ENCODE measurements at places on chromosomes 7 and 10.

DNA sequence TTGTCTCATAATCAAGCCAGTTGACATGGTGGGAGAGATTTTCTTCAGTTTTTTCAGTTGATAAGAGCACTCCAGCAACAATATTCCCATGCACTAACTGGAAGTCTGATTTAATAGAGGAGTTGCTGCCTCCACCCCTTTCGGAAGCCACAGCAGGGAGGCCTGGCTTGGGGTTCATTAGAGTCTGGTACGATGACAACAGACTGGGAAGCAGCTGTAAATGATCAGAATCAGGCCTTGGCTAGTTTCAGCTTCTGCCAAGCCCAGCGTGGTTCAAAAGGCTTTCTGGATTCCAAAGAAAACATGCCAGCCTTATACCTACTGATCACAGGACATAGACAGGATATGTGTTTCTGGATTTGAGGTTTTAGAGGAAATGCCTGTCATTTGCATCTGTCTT is 274.0 kb downstream of the CSTF2T start:
- no peak for DNase-seq

DNA sequence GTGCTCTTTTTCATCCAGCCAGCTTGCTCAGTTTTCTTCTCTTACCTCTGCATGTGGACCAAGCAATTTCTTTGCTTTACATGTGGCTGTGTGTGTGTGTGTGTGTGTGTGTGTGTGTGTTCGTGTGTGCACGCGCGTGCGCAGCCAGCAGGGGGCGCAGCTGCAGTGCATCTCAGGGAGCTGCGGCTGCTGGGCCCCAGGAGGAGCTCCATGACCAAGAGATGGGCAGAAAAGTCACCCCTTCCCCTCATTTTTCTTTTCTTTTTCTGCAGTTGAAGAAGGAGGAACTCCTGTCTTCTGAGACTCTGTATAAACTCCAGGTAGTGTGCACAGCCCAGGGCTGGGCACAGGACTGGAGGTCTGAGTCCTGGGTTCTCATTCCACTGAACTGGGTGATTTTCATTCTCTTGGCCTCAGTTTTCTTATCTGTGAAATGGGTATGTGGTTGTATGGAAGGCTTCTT is 41.8 kb downstream of the BLNK start:
- peak; percentile 38 for DNase-seq

GRCh38 chr7:31408140-31408729 is 67.7 kb upstream of the NEUROD6 start:
- no peak for DNase-seq

DNA sequence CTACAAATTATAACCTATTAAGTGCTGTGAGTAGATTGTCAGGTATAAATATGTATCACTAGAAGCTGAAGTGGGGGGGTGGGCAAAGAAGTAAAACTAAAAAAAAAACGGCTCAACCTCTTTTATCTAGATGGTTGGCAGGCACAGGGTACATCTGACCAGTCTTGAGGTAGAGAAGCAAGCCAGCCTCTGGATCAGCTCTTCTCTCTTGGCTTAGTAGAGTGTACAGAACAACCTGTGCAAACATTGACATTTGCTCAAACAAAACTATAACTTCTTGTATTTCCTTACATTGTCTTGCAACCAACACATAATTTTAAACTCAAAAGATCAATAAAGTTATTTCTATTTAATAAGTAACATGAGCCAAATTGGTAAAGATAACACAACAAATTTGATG is 25.6 kb downstream of the DNA2 start:
- DNase-seq, result no peak

- DNase-seq, result no peak
Measured at GRCh38 chr10:102975483-102976379, 57.6 kb downstream of the CNNM2 start.

GRCh38 chr7:14023838-14024237 is 34.4 kb upstream of the ETV1 start:
- no peak for DNase-seq

DNA sequence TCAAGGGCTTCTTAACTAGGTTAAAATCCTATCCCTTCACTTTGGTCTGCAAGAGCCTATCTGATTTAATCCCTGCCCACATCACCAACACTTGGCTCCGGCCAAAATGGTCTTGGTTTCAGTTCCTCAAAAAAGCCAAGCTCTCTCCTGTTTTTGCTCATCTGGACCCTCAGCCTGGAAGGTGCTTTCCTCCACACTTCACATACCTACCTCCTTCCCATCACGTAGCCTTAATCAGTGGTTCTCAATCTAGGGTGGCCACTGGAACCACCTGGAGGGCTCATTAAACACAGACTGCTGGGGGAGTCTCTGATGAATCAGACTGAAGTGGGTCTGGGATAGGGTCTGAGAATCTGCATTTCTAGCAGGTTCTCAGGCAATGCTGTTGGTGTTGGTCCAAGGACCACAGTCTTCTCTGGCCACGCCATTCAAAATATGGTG is 227.0 kb upstream of the AOAH start:
- DNase-seq, result no peak

DNA sequence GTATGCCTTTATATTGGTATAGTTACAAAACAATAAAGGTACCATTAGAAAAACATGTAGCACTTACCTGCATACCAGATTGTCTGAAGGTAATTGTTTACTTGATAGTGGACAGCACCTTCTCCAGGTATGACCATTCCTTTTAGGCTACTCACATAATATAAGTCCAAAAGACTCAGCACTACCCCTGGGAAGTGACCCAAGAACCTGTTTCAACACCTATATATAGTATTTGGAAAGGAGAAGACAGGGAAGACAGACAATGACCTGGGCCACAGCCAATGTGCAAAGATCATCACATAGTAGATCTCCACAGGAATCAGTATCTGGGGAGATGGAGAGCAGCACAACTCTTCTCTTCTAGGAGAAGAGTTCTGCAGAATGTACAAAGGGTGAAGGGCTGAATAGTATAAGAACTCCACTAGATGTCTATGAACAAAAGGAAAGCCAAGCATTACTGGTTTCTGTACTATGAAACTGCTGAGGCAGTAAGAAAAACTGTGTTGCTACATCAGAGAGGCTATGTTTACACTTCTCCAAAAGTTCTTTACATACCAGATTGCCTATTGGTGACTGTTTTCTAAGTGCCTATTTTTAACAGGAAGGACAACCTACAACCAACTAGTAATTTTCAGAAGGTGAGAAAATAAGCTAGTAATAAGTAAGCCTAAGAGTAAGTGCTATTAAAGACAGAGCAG is 159.2 kb downstream of the BTAF1 start:
- no peak for DNase-seq
